ENCODE measurements at places on chromosomes 5 and 9. TPM values are rescaled to one million over a fixed set of nuclear protein-coding genes. Genes with fewer than 3 reads are reported as not detected.

The SLC12A2 gene
- 53.1 TPM for total RNA-seq

The INSL6 gene
- total RNA-seq, result not detected

The NDUFB6 gene
- total RNA-seq, result 63.0 TPM

The CCDC192 gene
- not detected for total RNA-seq

The TRIM36 gene
- total RNA-seq, result 0.36 TPM

The ARSI gene
- total RNA-seq, result 2.1 TPM

The PCA3 gene
- total RNA-seq, result not detected

The NR2F1-AS1 gene
- total RNA-seq, result 11.8 TPM

The SPINK6 gene
- total RNA-seq, result not detected

The NIM1K gene
- 1.9 TPM for total RNA-seq

The PCDHA9 gene
- total RNA-seq, result 0.49 TPM

The ARSB gene
- 32.7 TPM for total RNA-seq

The DMGDH gene
- 7.3 TPM for total RNA-seq

The SOHLH1 gene
- not detected for total RNA-seq

The MEGF10 gene
- total RNA-seq, result not detected

The CLPTM1L gene
- 108 TPM for total RNA-seq

The TUSC1 gene
- 10.5 TPM for total RNA-seq

The SPATA31C1 gene
- not detected for total RNA-seq

The IFNA5 gene
- not detected for total RNA-seq

The RNF183 gene
- total RNA-seq, result not detected

The CCL28 gene
- 5.1 TPM for total RNA-seq

The NFIL3 gene
- total RNA-seq, result 18.8 TPM

The GLRA1 gene
- not detected for total RNA-seq
